ENCODE measurements at places on chromosomes 7 and 10.
A peak's percentile ranks its signal among the peaks of the same experiment; 100 is the strongest.

DNA sequence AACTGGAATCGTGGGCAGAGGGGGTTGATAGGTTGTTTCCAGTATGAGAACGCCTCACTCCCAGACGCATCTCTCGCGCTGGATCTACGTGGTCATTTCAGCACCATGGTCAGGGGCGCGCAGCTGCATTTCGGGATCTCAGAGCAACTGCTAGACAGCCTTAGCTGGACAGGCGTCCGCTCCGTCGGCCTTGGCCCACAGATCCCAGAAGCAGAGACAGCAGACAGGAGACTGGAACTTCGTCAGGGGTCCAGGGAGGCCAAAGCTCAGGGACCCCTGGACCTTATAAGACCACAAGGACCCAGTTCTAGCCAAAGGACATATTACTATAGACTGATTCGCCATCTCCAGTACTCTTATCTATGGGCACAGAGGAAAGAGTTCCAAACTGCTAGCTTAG lies 5.3 kb downstream of the NEUROG3 start:
- peak; percentile 87 for DNase-seq

- DNase-seq = no peak
These were observed 84.2 kb upstream of the FAM133B start for GRCh38 chr7:92674379-92674778.

DNA sequence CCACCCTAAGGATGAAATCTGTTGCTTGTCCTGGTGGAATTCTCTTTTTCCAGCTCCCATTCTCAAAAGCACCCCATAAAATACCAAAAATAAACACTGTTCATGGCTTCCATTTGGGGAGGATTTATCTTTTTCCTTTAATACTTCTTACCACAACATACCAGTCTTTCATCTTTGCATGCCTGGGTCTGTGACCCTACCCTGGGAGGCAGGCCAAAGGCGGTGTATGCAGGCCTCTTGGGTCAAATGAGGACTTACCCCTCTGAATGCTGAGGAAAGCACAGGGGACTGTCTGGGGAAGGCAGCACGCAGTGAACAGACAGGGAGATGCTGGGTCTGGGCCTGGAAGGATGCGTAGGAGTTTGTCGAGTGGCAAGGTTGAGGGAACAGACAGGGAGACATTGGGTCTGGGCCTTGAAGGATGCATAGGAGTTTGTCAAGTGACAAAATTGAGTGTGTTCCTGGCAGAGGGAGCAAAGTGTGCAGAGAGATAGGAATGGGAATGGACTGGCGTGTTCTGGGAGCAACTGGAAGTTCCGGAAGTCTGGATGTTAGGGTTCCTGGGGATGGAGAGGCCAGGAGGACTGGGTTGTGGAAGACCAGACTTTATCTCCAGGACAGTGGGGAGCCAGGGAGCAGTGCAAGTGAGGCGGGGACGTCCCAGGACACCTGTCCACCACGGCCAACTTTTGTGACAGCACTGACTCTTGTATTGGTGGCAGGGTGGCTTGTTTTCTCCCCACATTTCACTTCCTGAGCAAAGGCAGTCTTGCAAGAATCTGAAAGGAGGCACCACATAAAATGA lies 40.8 kb downstream of the MYL10 start:
- no peak for DNase-seq

- no peak for DNase-seq
These were observed 51.8 kb downstream of the SUGCT start for GRCh38 chr7:40186586-40186985.

DNA sequence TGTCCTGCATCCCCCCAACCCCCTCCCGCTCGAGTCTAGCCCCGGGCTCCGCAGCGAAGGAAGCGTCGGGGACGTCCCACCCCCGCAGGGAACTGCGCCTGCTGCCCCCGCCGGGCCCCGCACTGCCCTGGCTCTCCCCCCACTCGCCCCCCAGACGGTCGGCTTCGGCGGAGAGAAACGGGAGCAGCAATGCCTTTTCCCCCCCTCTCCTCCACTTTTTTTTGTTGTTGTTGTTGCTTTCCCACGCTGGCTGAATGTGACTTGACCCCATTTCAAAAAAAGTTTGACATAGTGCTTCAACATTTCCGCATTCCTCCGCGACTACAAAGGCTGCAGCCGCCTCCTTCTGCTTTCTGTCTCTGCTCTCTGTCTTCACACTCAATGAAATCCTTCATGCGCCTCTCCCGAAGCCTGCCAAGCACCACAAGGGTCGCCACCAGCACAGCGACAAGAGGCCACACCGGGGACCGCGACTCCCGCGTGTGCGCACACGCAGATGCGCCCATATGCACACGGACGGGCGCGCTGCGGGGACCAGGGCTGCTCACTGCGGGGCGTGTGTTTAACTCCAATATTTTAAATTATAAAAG lies 1.0 kb downstream of the CDK6 start:
- DNase-seq = peak; percentile 96
